ENCODE measurements at places on chromosomes 6 and 20.

DNA sequence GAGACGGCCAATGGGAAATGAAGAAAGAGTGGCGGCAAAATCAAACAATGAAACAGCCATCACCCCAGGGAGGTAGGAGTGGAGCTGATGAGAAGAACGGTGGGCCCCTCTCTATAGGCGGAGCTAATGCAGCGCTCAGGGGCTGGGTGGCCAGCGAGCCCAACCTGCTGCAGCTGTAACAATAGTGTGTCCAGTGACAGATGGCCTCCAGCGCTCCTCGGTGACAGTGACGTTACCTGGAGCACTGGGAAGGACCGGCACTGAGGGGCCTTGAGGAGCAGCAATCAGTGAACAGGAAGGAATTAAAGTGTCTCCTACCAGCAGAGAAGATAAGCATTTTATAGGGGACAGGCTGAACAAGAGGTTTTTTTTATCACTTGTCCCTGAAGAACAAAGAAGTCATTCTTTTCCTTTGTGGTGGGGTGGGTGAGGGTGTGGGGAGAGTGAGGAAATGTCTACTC, 81.6 kb downstream of the FOXA2 start:
- DNase-seq, result no peak

- DNase-seq, result no peak
Observed at GRCh38 chr6:83966539-83966938, 67.0 kb upstream of the MRAP2 start.

- DNase-seq, result no peak
Observed at GRCh38 chr6:150452428-150453243, 83.8 kb downstream of the IYD start.

GRCh38 chr6:43180985-43181384, 1.0 kb upstream of the CUL9 start:
- no peak for DNase-seq

DNA sequence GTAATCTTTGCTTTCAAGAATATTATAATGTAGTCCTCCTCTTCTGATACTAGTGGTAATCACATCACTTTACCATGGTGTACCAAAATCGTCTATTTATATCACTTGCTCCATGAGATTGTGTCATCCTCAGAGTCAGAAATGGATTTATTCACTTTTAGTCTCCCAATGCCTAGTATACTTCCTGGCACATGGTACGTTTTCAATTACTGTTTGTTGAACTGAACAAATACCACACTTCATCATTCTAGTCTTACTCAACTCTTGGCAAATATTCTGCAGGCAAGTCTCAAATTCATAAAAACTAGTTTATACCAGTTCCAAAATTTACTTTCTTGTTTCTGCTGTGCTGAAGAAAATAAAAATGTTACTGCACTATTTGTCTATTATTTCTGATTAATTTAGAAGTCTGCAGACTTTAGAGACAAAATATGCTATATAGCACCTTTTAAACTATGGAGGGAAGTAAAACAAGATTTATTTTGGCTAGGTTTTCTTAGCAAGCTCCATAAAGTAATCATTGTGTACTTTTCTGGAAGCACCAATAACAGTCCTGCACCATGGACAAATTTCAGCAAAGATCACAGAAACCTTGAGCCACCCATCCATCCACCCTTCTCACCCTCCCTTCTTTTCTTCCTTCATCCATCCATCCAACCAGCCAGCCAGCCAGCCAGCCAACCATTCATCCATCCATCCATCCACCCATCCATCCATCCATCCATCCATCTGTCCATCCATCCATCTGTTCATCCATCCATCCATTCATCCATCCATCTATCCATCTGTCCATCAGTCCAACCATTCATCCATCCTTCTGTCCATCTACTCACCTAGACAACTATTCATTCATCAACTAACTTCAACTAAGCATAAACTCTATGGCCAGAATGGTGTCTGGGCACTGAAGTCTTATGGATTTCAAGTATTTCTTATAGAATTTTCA, 102.1 kb upstream of the STMND1 start:
- peak; percentile 73 for DNase-seq

DNA sequence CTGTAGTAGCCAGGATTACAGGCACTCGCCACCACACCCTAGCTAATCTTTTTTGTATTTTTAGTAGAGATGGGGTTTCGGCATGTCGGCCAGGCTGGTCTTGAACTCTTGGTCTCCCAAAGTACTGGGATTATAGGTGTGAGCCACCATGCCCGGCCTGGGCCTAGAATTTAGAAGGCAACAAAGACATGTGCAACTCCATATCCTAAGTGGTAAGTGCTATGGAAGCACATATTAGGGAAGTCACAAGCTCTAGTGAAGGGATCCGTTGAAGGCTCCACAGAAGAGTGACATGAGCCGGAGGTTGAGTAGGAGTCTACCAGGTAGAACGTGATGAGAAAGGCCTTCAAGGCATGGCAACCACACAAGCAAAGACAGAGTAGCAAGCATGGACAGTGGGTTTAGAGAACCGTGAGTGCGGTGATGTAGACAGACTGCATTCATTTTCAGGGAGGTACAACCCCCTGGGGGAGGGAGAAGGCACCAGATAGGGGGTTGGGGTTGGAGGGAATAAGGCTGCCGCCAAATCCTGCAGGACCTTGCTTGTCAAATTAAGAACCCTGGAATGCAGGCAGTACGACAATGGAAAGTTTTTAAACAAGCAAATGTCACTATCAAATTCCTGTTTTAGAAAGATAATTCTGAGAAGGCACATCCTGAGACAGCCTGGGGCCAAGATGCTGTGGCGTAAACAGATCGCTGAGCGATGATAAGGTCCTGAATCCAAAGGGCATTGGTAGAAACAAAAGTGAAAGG, 50.2 kb downstream of the ARHGAP18 start:
- no peak for DNase-seq

GRCh38 chr6:155895641-155896040, 440.0 kb upstream of the NOX3 start:
- no peak for DNase-seq

- DNase-seq, result no peak
Observed at GRCh38 chr6:113662688-113663333, 194.3 kb upstream of the MARCKS start.

- DNase-seq, result peak; percentile 54
Observed at GRCh38 chr20:17969278-17969883, 563 bp downstream of the MGME1 start.

DNA sequence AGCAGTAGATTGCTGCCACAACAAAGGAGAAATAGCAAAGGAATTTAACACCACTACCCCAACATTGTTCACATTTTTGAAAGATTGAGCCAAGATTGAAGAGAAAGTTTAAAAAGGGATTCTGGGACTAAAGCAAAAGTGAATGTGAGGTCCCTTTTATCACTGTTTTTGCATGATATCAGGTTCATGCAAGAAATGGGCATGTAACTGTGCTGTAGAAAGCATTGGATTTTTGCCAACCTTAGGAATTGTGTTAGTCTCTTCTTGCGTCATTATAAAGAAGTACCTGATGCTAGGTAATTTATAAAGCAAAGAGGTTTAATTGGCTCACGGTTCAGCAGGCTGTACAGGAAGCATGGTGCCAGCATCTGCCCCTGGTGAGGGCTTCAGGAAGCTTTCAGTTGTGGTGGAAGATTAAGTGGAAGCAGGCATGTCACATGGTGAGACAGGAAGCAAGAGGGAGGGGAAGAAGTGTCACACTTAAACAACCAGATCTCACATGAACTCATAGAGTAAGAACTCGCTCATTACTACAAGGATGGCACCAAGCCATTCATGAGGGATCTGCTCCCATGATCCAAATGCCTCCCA, 4.6 kb upstream of the GJB7 start:
- DNase-seq, result no peak

DNA sequence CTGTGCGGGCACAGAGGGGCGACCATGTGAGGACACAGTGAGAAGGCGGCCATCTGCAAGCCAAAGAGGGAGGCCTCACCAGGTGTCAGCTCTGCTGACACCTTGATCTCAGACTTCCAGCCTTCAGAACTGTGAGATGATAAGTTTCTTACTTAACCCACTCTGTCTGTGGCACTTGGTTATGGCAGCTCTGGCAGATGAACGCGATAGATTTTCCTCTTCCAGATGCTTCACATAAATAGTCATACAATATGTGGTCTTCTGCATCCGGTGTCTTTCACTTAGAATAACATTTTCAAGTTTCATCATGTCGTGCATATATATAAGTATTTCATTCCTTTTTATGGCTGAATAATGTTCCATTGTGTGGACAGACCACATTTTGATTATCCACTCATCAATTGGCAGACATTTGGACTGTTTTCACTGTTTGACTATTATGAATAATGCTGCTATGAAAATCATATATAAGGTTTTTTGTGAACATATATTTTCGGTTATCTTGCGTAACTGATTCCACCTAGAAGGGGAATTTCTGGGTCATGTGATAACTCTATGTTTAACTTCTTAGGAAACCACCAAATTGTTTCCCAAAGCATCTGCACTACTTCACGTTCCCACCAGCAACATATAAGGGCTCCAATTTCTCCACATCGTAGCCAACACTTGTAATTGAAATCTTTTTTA, 30.2 kb downstream of the PRR18 start:
- DNase-seq, result no peak

- DNase-seq, result no peak
Observed at GRCh38 chr6:111566873-111567517, 38.7 kb downstream of the TRAF3IP2 start.

DNA sequence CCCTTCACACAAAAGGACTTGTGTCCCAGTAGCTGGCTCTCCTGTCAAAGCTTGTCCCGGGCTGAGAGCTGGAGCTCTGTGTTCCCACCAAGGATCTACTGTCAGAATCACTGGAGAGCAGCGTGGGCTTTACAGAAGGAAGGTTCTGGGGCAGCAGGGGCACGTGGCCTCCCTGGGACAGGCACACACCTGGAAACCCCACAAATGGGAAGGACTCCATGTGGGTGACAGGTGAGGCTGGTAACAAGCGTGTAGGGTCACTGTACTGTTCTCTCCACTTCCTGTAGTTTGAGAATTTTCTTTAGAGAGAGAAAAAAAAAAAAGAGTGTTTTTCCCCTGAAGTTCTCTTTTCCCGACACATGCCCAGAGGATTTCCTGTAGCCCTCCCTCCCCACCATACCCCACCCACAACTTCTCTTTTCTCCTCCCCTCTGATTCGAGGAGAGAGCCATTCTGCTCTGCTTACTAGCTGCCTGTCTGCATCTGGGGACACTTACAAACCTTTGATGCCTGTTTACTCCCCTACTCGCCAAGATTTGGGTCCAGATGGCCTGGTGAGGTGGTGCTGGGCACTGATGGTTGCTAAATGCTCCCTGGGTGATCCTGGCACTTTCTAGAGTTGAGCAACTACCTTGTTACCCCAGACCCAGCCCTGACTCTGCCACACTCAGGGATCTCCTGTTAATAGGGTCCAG, 84.1 kb upstream of the SIRPA start:
- DNase-seq, result peak; percentile 56

DNA sequence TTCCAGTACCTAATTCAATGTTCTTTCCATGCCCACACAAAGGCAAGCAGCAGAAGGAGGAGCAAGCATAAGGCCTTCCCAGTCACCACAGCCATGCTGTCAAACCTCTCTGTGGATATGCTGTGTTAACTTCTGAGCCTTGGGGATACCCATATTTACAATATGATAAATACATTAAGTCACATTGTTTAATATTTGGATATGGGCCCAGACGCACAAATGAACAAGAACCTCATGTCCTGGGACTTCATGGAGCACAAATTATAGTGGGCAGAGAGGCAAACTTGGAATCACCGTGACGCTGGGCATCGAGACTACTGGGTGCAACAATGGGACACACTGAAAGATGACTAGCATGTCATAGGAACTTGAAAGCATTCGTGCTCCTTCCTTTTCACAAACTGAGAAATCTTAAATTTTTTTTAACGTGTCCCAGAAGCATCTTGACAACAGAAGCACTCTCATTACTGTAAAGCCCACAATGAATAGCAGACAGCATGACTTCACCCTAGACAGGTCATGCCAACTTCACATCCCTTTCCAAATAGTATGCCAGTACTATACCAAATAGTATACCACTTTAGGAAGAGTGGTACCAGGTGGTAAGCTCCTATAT, 16.0 kb downstream of the SOD2 start:
- no peak for DNase-seq

DNA sequence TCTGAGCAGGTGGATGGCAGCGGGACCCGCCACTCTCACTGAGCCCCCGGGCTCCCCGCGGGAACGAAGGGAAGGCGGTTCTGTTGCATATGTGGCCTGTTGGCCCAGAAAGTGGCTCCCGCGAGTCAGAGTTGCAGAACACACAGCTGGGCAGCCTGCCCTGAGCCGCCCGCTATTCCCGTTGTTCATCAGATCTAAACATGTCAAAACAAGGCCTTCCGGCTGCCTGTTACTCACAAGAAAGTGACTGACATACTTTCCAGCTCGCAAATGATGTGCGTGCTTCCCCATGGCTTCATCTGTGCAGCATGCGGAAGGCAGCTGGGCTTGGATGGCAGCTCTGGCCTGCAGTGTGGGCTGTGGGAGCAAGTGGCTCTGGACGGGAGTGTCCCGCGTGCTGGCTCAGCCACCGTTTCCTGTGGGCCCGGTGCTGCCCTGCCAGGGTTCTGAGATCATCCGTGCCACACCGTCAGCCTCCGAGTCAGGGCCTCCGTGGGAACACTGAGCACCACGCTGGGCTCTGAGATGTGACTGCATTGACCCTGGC, 227.3 kb downstream of the ERMARD start:
- no peak for DNase-seq

DNA sequence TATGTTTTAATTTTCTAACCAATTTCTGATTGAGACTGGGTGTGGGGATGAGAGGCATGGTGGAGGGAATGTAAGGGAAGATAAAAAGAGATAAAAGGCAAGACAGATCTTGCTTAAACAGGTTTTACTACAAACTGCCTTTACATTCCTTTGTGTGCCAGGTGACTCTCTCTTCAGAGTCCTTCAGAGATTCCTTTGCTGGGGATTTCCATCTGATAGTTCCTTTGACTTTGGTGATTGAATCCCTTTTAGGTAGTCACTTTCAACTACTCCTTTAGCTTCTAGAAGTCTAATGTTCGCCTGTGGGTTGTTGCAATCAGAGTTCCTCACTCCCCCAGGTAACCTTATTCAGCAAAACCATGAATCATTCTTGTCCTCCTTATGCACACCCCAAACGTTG, 283.3 kb upstream of the MANEA start:
- DNase-seq, result no peak

GRCh38 chr6:18070486-18070885, 52.0 kb downstream of the NHLRC1 start:
- no peak for DNase-seq

- no peak for DNase-seq
Observed at GRCh38 chr6:82353848-82354247, 9.8 kb upstream of the TPBG start.

DNA sequence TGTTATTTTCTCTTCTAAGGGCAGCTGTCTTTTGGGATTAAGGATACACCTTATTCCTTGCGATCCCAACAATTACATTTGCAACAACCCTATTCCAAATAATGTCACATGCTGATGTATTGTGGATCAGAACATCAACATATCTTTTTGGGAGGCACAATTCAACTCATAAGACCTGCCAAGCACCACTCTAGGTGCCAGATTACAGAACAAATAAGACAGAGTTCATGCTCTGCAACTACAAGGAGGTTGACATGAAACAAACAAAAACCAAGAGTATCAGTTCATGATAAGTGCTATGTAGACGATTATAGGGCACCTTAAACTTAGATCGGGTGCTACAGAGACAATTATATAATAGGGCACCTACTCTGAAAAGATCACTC, 203.2 kb upstream of the SGK1 start:
- DNase-seq, result no peak

GRCh38 chr6:125231574-125232343, 70.0 kb downstream of the HDDC2 start:
- no peak for DNase-seq

GRCh38 chr6:161598896-161599295, 325.0 kb upstream of the AGPAT4 start:
- no peak for DNase-seq
